Activated CD8-positive, alpha-beta memory T cell treated with anti-CD3 and anti-CD28 coated beads for 1 hour (primary cell): ENCODE measurements at places on chromosomes 4 and X.

DNA sequence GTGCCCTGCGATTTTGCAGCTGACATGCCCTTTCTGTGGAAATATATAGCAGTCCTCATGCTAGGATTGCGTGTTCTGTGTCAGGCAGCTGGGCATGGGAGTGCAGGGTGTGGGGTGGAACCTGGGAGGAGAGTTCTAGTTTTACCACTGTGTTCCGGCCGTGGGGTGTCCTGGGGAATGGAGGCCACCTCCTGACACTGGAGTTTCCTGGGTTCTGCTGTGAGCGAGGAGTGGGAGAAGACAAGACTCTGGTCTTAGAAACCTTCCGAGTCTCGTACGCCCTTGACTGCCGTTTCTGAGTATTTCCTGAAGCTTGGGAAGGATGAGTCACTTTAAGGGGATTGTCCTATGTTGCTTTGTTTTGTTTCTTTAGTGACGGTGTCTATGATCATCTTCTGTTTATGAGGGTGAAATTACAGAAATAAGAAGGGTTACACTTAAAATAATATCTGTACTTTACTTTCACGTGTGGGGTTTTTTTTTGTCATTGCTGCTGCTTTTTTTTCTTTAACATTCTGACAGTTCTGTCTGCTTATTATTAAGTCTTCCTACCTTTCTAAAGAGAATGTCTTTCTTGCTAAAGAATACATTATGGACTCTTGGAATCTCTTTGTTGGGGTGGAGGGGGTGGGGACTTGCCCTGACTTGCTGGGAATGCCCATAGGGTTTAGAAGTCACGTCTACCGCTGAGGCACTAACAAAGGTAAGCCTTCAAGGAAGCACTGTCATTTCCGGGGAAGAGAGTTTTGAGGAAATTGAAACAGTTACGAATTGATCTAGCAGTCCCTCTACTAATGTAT is 19.1 kb downstream of the CD99 start:
- DNase-seq, result no peak

- DNase-seq, result no peak
Measured at GRCh38 chr4:89511776-89512175, 204.2 kb upstream of the GPRIN3 start.

DNA sequence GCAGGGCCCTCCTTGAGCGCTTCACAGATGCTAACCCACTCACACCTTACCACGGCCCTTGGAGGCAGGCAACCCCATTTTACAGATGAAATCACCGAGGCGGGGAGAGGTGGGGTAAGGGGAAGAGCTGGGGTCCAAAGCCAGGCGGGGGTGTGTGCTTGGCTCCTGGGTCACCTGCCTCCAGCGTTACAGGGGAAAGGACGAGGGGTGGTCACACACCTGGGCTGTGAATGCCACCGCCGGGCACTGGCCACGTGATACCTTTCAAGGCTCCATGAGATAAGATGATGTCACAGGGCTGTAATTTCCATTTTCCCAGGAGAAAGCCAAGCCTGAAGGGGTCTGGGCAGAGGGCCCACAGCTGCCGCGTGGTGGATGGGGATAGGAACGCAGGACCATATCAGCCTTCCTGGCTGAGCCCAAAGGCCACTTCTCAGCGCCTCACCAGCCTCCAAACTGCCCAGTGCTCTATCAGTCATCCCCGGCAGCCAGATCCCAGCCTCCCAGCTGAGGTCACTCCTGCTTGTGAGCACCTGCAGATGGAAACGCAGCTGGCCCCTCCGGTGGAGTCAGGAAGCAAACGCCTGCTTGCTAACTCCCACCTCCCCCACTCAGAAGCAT is 62.4 kb upstream of the CRMP1 start:
- no peak for DNase-seq

- no peak for DNase-seq
Measured at GRCh38 chrX:13489454-13489853, 79.9 kb upstream of the EGFL6 start.

- no peak for DNase-seq
Measured at GRCh38 chrX:138765051-138765450, 53.5 kb upstream of the FGF13 start.

DNA sequence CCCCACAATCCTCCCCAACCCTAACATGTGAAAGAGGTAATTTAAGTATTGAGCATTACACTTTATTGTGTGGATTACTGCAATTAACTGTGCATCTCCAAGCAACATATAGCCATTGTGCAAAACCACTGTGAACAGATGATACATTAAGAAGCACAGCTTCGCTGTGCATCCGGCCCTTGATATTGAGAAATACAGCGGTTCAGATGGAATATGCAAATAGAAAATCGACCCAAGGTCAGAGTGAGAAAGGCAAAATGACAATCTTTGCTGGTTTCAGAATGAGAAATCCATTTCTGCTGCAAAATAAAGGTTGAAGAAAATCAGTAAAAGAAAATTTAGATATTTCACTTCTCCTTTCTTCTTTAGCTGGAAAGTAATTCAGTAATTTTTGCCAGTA is 805.9 kb upstream of the GRID2 start:
- no peak for DNase-seq

GRCh38 chr4:4408576-4409335 is 21.9 kb downstream of the NSG1 start:
- DNase-seq, result no peak

DNA sequence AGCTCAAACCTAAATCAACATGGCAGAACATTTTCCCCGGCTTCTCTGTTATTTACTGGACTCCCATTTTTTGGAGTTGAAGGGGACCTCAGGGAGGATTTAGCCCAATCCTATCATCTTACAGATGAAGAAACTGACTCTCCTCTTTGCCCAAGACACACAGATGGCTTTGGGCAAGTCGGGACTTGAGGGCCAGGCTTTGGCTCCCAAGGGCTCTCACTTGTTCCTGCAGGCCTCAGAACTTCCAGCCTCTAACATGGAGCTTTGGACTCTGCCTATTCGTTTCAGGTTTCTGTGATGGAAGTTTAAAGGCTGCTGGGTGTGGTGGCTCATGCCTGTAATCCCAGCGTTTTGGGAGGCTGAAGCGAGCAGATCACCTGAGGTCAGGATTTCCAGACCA is 59.5 kb downstream of the RHOH start:
- DNase-seq, result no peak

GRCh38 chrX:7253565-7253964 is 105.6 kb upstream of the PUDP start:
- no peak for DNase-seq

DNA sequence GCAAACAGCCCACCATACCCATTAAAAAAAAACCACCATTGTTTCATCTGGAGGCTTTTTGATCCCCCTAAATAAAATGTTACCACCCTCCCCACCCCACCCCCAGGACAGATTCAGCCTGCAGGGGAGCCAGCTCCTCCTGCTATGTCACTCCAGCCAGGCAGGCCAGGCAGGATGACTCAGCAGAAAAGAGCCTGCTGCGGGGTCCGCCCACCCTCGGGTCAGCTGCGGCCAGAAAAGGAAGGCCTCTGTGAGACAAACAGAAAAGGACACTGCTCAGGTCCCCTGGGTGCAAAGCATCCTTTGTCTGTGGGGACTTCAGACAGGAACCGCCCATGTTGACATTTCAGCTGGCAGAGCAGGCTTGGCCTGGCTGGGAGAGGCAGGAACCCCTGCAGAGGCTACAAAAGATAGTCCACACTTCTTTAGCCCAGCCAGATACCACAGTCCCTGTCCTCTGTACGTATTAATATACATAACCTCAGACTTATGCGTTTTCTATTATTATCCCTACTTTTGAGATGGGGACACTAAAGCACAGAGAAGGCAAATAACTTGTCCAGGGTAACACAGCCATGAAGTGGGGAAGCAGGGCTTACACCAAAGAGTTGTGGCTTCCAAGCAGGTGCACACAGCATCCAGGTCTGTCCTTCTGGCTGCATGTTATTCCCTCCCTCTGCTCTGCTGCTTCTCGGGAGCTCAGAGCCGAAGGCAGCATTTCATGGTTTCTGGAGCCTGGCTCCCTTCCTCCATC is 147.7 kb downstream of the CPEB2 start:
- no peak for DNase-seq

- DNase-seq, result peak; percentile 94
Measured at GRCh38 chr4:80184053-80184824, 13.1 kb upstream of the PRDM8 start.

GRCh38 chr4:46649390-46649789 is 259.5 kb upstream of the GABRA2 start:
- no peak for DNase-seq

DNA sequence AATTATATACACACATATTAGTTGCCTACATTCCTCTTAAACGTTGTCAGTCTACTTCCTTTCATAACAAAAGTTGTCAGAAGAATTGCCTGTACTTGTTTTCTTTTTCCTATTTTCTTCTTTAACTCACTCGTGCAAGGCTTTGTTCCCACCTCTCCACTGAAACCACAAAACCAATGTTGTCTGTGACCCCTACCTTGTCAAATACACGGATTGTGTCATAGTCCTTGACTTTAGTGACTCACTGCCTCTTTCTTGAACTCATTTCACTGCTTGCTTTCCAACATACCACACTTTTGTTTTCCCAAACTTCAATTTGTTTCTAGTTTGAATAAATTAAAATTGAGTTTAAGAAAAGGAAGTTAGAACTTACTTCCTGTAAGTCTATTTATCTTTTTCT is 283.9 kb upstream of the AGA start:
- DNase-seq, result no peak

GRCh38 chr4:8052160-8052691 is 106.4 kb downstream of the ABLIM2 start:
- DNase-seq, result no peak

- DNase-seq, result no peak
Measured at GRCh38 chr4:100879471-100879870, 361.6 kb upstream of the EMCN start.

GRCh38 chr4:119471259-119471658 is 149.3 kb upstream of the FABP2 start:
- DNase-seq, result no peak

DNA sequence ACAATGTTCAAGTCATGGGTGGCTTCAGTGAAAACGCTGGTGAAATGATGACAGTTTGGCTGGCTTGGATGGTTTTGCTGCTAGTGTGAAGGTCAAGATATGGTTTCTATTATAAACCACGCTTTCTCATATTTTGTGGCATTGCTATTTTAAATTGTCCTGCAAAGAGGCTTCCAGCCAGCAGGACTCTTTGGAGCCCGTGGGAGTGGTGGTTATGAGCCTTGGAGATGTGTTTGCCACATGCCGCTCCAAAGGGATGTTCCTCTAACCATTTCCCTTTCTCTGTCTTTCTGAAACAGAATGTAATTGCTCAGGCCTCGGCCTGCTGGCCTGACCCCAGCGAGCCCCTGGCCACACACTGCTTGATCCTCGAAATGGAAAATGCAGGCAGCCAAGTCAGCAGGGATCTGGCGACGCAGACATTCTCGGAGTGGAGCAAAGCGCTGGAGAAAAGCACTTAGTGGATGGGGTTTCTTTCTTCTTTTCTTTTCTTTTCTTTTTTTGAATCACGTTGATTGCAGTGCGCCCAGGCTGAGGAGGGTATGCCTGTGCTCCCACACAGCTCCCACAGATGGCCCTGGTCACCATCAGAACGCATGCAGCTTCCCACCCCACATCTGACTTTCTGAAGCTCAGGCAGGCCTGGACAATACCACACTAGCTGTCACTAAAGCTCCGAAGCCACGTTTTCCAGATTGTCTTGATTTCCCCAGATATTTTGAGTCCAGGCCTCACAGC is 114.0 kb downstream of the ENPP6 start:
- DNase-seq, result no peak

GRCh38 chr4:22072240-22072639 is 123.7 kb upstream of the KCNIP4 start:
- DNase-seq, result no peak

- no peak for DNase-seq
Measured at GRCh38 chr4:7938609-7939376, 868 bp downstream of the AFAP1 start.

DNA sequence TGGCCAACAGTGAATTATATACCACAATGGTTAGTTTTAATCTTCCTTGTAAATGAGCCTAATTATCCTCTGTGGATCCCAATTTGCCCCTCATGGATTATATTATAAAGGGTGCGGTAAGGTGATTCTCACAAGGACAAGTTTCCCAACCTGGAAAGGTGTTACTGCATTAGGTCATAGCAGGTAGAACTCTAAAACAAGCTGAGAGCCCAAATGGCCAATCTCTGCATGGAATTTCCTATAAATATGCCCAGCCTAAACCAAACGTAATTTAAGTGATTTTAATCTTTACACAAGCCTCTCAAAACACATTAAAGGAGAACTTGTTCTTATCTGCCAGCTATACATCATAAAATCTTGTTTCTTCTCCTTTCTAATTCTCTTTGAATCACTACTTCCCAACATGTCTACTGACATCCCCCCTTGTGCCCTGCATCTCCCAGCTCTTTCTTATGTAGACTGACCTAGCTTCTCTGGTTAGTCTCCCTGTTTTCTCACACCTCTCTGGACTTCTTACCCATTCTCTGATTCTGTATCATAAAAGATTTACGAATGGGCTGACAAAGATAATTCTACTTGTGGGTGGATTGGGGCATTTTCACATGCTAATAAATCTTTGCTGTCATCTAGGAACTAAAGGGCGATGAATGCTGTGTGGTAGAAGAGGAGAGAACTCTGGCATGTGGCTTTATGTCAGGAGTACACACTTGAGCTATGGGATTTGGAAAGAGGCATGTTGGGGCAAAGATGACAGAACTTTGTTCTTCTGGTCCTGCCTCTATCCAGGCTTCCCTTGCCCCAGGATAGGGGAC is 94.3 kb upstream of the PGRMC2 start:
- DNase-seq, result no peak

DNA sequence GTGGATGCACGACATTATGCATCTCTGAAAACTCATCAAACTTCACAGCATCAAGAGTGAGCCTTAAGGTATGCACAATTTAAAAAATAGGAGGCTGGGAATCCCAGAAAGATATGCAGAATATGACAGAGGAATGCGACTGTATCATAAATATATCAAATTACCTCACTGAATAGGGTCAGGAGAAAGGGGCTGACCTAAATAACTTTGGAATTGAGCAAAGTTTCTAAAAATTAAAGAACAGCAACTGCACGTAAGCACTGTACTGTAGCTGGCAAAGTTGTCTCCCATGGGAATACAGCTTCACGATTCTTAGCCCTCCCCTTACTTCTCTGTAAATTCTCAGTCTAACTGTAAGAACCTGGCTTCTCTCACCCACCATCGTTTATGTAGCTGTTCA is 397.4 kb upstream of the ZFP42 start:
- DNase-seq, result no peak

DNA sequence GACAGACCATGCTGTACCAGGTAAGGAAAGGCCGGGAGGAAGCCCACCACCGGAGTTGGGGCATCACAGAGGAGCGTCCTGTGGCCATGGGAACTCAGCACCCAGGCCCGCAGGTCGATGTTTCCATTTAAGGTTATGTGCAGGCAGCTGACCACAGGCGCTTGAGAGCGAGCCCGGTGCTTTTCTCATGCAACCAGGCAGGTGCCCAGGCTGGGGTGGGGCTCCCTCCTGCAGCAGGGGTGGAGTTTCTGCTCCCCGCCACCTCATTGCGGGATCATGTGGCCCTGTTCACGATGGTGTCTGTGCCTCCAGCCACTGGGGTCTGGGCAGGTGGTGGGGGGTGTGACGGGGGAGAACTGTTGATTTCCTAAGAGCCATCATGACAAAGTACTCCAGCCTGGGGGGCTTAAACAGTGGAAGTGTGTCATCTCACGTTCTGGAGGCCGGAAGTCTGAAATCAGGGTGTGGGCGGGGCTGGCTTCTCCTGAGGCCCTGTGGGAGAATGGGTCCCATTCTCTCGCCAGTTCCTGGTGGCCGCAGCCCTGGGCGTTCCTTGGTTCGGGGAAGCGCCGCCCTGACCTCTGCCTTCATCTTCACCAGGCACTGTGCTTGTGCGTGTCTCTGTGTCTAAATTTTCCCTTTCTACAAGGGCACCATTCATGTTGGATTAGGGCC is 60.9 kb downstream of the CPZ start:
- DNase-seq, result no peak

- no peak for DNase-seq
Measured at GRCh38 chr4:22215084-22215483, 266.5 kb upstream of the KCNIP4 start.
